ENCODE measurements at places on chromosomes 4 and X.
A peak's percentile ranks its signal among the peaks of the same experiment; 100 is the strongest.

DNA sequence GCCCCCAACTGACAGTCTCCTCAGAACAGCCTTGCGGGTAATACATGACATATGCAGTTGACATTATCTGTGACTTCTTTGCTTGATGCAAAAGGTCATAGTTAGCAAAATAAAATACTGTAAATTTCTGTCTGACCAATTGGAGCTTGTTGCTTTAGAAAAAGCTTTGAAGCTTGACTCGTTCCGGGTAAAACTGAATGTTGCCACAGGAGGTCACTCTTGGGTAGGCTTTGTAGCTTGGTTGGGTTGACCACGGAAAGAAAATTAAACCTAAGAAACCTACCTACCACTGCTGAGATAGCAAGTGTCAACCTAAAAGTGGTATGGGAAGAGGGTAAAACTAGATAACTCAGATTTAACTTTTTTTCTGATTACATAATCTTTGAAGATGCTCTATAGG is 23.2 kb downstream of the PRPS2 start:
- peak; percentile 3 for DNase-seq

DNA sequence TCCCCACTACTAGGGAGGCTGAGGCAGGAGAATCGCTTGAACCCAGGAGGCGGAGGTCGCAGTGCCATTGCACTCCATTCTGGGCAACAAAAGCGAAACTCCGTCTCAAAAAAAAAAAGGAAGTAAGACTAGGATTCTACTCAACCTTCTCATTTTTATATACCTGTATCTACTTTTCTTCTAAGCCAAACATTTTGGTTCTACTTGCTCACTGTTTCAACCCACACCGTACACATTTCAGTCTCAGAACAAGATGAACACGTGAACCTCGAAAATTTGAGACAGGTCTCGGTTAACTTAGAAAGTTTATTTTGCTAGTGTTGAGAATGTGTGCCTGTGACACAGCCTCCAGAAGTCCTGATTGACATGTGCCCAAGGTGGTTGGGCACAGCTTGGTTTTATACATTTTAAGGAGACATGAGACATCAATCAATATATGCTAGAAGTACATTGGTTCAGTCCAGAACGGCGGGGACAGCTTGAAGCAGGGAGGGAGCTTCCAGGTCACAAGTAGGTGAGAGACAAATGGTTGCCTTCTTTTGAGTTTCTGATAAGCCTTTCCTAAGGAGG is 3.7 kb downstream of the ADD1 start:
- DNase-seq: no peak

GRCh38 chrX:113977887-113978286 is 606.0 kb upstream of the HTR2C start:
- no peak for DNase-seq

DNA sequence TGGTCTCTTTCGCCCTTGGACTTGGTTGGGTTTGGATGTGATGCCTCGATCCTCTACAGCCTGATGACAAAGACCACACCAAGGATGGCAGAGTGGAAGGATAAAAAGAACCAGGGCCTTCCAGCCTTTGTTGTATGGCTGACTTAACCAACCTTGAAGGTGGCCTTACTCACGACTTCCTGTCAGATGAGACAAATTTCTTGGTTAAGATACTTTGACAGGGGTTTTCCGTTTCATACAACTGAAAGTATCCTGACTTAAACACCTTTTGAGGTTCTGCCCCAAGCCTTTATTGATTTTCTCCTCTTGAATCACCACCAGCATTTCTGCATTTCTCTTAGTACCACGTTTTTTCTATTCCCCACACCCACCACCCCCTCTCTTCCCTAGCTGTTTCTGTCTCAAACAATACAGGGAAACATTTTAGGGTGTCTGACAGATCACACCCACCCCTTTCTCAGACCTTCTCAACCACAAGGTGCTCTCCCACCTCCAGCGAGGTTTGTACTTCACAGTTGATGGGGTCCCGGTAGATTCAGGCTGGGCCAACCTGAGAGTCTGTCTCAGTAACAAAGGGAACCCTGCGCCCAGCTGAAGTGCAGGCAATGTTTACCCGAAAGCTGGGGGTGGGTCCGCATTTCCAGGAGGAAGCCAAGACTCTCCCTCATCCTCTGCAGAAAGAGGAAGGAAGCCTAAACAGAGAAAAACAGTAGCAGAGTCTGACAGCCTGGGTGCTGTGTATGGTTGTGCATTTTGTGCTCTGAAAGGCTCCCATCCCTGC is 5.0 kb upstream of the TSPAN5 start:
- DNase-seq: no peak

DNA sequence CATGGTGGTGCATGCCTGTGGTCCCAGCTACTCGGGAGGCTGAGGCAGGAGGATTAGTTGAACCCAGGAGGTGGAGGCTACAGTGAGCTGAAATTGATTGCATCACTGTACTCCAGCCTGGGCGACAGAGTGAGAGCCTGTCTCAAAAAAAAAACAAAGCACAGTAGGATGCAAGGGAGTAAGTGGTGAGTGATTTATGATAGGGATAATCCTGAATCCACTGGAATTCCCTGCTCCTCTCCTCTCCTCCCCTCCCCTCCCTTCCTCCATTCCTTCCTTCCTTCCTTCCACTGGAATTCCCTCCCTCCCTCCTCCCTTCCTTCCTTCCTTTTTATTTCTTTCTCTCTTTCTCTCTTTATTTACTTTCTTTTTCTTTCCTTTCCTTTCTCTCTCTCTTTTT is 40.9 kb upstream of the NKRF start:
- no peak for DNase-seq

- DNase-seq: no peak
Observed at GRCh38 chr4:7933651-7934510, 5.8 kb downstream of the AFAP1 start.

GRCh38 chrX:132900633-132901293 is 57.7 kb downstream of the HS6ST2 start:
- DNase-seq: no peak

- no peak for DNase-seq
Observed at GRCh38 chr4:1116838-1117237, 3.5 kb upstream of the RNF212 start.

- no peak for DNase-seq
Observed at GRCh38 chr4:56910172-56910967, 2.7 kb downstream of the REST start.

Measured in NCI-H1105 treated with DMSO at 0.1 percent for 48 hours (cell line).